Heart right ventricle (tissue), 16 donors: ENCODE measurements at places on chromosomes 3 and 15.

- no peak for DNase-seq
Measured at GRCh38 chr3:145942052-145942451, 218.9 kb downstream of the PLOD2 start.

DNA sequence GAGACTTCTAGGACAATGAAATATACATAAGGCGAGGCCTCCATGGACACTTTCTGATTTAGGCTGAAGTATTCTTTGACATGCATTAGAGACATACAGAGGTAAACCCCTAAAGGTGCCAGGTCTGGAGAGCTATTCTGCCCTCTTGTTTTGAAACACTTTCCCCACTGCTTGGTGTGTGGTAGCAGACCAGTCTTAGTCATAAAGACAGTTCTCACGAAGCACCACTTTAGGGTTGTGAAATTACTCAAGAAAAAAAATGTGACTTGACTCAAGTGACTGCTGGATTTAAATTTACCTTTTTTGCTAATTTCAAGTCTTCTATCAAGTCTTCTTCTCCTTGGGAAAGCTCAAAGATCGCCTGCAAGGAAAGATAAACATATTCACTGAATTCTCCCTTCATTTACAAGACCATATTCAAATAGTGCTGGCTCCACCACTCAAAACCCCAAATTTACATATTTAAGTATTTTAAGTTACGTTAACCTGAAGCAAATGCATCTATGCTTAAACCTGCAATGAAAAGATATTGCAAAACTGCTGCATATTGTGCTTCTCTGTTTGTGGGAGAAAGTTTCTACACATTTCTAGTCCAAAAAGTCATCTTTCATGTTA, 48.4 kb downstream of the ARHGEF3 start:
- no peak for DNase-seq

DNA sequence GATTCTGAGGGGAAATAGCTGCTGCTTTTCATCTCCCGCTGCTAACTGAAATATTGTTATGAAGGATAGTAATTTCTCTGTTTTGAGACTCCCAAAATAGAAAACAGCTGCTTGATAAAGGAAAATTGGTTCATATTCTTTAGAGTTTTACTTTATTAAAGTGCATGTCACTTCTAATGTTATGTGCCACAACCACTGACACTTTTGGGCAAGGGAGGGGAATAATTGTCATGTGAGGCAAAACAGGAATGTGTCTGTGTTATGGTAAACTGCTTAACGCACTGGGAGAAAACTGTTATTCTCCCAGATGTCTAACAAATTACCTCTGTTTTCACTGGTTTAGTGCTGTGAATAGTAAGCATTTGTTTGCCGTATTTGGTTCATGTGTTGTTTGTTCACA, 201.6 kb downstream of the PDZRN3 start:
- DNase-seq: no peak

DNA sequence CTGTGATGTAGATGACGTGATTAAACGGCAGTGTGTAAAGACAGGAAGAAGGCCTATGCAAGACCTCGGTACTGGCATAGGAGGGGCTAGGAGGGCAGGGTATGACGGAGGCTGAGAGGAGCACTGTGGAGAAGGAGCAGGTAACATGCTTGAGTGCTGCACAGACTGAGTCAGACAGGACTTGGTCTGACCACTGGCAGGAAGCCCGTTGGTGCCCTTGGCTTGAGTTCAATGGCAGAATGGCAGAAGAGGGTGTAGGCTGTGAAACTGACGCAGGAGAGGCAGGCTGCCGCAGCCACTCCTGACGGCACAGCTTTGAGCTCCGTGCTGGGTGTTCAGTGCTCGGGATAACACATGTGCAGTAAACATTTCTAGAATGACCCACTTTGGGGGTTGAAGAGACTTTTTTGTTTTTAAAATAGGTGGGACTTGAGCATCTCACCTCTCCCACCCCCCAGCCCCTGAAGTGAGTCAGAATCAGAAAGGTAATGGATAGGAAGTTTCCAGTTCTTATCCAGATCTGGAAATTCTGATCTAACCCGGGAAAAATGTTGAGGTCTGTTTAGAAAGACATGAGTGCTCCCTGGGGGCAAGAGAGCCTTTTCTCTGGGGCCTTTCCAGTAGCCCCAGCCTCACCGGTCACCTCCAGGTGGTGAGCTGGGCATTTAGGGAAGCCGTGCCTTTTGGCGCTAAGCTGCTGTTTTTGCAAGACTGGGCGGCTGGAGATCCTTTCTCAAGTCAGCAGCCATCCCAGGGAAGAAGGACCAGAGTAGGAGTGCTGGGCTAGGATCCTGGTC, 126.4 kb downstream of the RPLP1 start:
- DNase-seq: no peak

DNA sequence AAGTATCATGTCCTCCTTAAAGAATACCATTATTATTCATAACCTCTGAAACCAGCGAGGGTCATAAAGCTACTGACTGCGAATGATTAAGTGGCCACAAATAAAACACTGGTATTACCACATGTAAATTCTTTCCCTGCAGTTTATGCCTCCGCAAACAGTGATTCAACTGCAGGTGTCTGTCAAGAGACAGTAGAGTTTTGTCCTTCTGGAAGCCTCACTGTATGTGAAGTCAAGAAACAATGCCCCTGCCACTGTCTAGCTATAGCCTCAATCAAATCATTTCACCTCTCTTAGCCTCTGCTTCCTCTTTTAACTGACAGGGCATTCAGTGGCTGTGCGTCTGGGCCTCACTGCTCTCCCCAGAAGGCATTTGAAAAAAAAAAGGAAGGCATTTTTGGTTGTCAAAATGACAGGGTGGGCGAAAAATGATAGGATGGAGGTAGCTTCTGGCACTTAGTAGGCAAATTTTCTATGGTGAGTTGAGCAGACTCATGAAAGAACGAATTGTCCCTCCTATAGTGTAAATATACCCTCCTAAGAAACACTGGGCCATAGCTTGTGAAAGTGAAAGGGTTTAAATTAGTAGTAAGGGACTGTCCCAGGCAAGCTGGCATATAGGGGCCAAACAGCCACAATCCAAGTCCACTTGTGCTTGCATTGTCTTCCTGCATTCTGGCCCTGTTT, 66.7 kb downstream of the FILIP1L start:
- DNase-seq: no peak
